ENCODE measurements at places on chromosomes 1 and 21. TPM values are rescaled to one million over a fixed set of nuclear protein-coding genes. Genes with fewer than 3 reads are reported as not detected.

The FCRL6 gene
- not detected for total RNA-seq

- no peaks in the 10 kb centered on the region for H3K27me3 ChIP-seq
- H3K27ac ChIP-seq, result no peak overlapping the region
- H3K36me3 ChIP-seq, result peaks cover 32% of the 10 kb centered on the region
Measured at GRCh38 chr1:40742363-40743061, 41.1 kb upstream of the KCNQ4 start.

The UTS2 gene
- total RNA-seq, result 0.29 TPM

DNA sequence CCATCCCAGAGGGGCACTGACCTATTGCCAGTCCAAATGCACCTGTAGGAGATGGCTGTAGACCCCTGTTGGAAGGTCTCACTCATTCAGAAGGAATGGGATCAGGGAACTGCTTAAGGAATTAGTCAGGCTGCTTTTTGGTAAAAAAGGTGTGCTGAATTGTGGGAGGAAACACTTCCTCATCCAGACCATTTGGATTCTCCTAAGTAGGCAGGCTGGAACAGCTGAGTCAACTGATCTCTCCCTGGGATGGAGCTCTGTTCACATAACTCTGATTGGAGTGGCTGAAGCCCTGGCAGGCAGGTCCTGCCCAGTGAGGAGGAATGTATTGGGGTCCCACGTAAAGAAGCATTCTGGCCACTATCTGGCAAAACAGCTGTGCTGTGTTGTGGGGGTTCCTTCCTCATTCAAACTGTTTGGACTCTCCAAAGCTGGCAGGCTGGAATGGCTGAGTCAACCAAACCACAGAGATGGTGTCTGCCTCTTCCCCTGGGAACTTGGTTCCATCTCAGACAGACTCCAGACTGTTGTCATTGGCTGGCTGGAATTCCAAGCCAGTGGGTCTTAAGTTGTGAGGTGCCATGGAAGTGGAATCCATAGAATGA, 70.7 kb upstream of the PDC start:
- no peaks in the 10 kb centered on the region for H3K27me3 ChIP-seq
- H3K4me3 ChIP-seq, result no peak overlapping the region
- peak; percentile 13 for DNase-seq

DNA sequence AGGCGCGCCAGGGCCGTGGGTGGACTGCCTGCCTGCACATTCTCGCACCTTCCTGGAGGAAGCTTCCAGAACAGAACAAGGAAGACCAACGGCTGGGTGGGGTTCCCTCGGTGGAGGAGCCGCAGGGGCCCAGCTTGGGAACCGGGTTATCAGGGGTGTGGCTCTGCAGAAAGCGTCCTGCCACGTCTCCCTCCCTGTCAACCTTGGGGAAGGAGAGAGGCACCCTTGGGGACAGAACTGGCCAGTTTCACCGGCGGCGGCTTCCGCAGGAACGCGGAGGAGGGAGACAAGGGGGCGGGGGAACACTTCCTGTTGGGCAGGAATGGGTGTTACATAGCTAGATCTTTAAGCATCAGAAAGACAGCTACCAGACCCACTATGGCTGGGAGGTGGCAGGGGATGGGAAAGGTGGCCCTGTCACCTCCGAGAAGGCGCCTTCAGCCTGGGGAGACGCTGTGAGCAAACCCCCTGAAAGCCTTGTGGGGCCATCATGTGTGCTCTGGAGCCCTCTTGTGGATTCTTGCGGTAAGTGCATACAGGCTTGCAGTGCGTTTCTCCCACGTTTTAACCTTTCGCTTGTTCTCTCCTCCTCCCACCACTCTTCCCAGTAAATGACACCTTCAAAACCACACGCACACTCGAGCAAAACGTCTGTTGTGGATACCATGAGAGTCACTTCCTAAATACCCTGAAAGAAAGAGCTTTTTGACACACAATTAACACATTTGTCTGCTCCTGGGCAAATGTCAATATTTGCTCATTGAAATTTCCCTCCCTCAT, 3.8 kb upstream of the PLEKHA6 start:
- H3K27ac ChIP-seq, result no peak overlapping the region
- peaks cover 6% of the 10 kb centered on the region for H3K4me1 ChIP-seq
- no peaks in the 10 kb centered on the region for H3K36me3 ChIP-seq
- H3K4me3 ChIP-seq, result peak overlapping the region; percentile 68

- no peak overlapping the region for H3K4me3 ChIP-seq
- no peak overlapping the region for H3K27ac ChIP-seq
- H3K27me3 ChIP-seq, result peaks cover 24% of the 10 kb centered on the region
- DNase-seq, result peak; percentile 96
Measured at GRCh38 chr1:206505702-206506355, 1.5 kb upstream of the RASSF5 start.

The TDRD10 gene
- total RNA-seq, result not detected

The COP1 gene
- total RNA-seq, result 73.1 TPM

- peak; percentile 39 for DNase-seq
- no peaks in the 10 kb centered on the region for H3K36me3 ChIP-seq
- H3K4me3 ChIP-seq, result peak overlapping the region; percentile 64
- no peaks in the 10 kb centered on the region for H3K4me1 ChIP-seq
Measured at GRCh38 chr1:196558411-196558810, 49.8 kb downstream of the KCNT2 start.

DNA sequence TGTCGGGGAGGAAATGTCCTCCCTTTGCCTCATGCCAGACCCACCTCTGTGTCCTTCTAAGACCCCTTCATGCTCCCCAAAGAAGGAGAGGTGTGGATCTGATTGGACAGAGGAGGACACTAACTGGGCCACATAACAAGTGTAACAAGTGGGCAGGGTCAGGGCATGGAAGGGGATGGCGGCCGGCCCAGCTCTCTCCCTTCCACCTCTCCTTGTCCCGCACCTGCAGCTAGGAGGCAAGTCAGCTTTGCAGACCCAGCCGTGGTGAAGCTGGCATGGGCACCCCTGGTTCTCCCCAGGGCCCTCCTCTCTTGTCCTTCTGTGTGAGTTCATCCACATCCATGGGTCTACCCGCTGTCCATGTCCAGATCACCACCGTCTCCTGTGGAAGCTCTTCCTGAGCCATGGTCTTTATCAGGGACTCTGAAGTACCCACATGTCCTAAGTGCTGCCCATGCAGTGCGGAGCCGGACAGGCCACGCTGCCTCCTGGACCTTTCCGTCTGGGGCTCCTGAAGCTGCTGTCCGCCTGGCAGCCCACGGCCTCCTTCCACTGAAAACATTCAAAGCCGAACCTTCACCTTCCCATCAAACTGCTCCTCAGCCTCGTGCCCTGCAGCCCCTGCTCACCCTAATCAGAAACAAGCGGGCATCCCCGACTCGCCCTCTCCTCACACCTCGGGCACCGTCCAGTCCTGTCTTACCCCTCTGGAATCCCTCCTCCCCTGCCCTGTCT, 460.5 kb downstream of the PTPRU start:
- no peak overlapping the region for H3K27ac ChIP-seq
- no peaks in the 10 kb centered on the region for H3K27me3 ChIP-seq
- H3K4me3 ChIP-seq, result no peak overlapping the region
- DNase-seq, result no peak
- no peaks in the 10 kb centered on the region for H3K36me3 ChIP-seq

DNA sequence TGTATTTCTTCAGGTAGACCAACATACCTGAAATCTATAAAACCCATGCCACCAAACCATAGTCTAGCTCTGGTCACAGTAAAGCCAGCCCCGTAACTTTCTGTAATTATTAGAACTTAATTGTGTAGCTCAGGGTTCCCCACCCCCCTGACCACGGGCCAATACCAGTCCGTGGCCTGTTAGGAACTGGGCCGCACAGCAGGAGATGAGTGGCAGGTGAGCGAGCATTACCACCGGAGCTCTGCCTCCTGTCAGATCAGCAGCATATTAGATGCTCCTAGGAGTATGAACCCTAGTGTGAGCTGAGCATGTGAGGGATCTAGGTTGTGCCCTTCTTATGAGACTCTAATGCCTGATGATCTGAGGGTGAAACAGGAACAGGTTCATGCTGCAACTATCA, 14.6 kb downstream of the TENT5C start:
- no peak for DNase-seq
- H3K36me3 ChIP-seq, result no peaks in the 10 kb centered on the region
- H3K4me3 ChIP-seq, result no peak overlapping the region
- no peaks in the 10 kb centered on the region for H3K4me1 ChIP-seq

The PGBD5 gene
- total RNA-seq, result 0.29 TPM

- no peaks in the 10 kb centered on the region for H3K36me3 ChIP-seq
- no peak for DNase-seq
Measured at GRCh38 chr1:40553017-40553416, 21.6 kb downstream of the ZNF684 start.

All from osteoblast (primary cell).